ENCODE measurements at places on chromosomes 2 and 18. TPM values are rescaled to one million over a fixed set of nuclear protein-coding genes. Genes with fewer than 3 reads are reported as not detected.
A peak's percentile ranks its signal among the peaks of the same experiment; 100 is the strongest.

DNA sequence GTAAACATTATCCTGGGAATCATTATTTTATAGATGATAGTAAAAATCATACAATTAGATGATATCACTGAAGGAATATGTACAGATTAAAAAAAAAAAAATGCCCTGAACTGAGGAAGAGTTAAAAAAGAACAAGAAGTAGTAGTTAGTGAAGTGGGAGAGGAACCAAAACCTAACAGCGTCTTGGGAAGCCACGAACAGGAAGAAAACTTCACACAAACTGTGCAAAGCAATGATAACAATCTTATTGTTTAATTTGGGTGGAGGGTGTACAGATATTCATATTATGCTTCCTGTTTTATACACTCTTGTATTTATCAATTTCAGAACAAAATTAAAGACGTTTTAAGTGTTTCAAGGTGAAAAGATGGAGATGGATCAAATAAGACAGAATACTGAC lies 3.5 kb downstream of the HEATR5B start:
- no peak overlapping the region for H3K4me3 ChIP-seq
- no peaks in the 10 kb centered on the region for H3K27me3 ChIP-seq
- no peak overlapping the region for H3K27ac ChIP-seq
- H3K4me1 ChIP-seq = peaks cover 24% of the 10 kb centered on the region

- no peaks in the 10 kb centered on the region for H3K27me3 ChIP-seq
- DNase-seq = no peak
- no peak overlapping the region for H3K4me3 ChIP-seq
- no peak overlapping the region for H3K27ac ChIP-seq
- no peaks in the 10 kb centered on the region for H3K4me1 ChIP-seq
- no peaks in the 10 kb centered on the region for H3K36me3 ChIP-seq
These were observed 46.9 kb upstream of the SPATS2L start for GRCh38 chr2:200259577-200259957.

DNA sequence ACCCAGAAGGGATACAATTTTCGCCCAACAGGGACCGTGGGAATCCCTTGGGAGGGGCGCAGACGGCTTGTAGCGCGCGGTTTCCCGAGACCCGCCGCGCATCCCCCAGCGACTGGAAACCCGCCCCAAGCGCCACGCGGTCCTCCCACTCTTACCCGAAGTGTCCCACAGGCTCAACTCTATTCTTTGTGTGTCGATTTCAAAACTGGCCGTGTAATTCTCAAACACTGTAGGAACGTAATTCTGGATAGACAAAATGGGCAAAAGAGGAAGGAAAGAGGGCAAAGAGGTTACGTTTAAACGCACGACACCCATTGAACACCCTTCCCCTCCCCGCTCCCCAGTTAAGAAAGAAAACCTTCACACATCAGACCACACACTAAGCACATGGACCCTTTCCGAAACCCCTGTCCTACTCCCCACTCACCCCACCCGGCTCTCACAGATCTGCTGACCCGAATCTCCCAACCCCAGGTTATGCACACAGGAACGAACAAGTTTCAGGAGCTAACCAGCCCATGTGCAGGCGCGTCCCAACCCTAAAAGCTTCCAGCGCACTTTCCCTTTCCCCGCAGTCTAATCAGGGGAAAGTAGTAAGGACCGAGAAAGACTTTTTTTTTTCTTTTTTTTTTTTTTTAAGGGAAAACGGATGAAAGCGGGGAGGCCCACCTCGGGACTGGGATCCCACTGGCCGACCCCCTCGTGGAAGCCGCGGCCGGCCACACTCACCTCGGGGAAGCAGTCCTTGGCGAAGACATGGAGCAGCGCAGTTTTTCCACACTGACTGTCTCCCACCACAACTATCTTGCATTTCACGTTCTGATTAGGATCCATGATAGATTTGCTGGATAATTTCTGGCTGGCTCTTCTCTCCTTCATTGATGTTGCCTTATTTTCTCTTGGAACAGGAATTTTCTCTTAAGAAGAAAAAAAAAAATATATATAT lies 655 bp downstream of the RND3 start:
- DNase-seq = peak; percentile 67
- no peaks in the 10 kb centered on the region for H3K36me3 ChIP-seq
- H3K27ac ChIP-seq = peak overlapping the region; percentile 97
- peaks cover 29% of the 10 kb centered on the region for H3K4me1 ChIP-seq
- H3K4me3 ChIP-seq = peak overlapping the region; percentile 64

GRCh38 chr2:127594116-127594591 lies 51.8 kb upstream of the GPR17 start:
- H3K27me3 ChIP-seq = no peaks in the 10 kb centered on the region
- no peaks in the 10 kb centered on the region for H3K4me1 ChIP-seq
- no peak overlapping the region for H3K4me3 ChIP-seq
- no peaks in the 10 kb centered on the region for H3K36me3 ChIP-seq
- H3K27ac ChIP-seq = no peak overlapping the region

DNA sequence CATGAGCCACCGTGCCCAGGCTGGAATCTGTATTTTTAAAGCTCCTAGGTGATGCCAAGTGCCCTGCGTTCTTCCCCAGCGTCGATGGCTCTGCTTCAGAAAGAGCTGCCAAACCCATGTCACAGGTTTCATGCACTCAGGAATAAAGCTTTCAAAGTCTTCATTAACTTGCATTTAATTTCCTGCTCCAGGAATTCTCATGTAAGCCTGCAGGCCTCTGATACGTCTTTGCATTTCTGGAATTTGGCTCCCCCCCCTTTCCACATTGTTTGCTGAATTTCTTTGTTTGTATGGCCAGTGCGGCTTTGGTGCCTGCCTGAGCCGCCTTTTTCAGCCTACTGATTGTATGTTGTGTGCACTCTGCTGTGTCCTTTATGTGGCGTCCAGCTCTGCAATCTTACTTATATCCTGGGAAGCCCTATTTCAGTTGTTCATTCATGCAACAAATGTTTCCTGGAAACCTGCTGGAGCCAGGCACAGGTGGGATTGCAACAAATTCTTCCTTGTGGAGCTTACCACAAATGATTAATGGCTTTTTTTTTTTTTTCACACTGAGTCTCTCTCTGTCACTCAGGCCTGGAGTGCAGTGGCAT lies 17.9 kb upstream of the OTOF start:
- H3K4me3 ChIP-seq = no peak overlapping the region
- no peaks in the 10 kb centered on the region for H3K4me1 ChIP-seq
- no peaks in the 10 kb centered on the region for H3K36me3 ChIP-seq
- no peak for DNase-seq
- H3K27ac ChIP-seq = no peak overlapping the region

DNA sequence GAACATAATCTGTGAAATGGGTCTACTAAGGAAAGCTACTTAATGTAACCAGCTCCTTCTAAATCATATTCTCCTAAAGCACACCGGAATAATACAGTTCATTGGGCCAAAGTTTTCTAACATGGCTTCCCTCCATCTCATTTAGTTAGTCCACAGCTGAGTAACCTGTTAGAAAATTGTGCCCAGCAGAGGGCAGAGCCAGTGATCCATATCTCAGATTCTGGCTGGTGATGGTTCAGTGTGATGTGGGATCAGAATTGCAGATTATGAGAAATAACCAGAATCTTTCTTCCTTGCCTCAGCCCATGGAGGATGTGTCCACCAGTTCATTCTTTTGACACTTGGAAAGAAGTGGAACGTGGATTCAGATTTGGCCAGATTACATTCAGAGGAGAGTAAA lies 9.4 kb upstream of the CTLA4 start:
- no peaks in the 10 kb centered on the region for H3K27me3 ChIP-seq
- no peak overlapping the region for H3K27ac ChIP-seq
- H3K4me1 ChIP-seq = no peaks in the 10 kb centered on the region
- H3K36me3 ChIP-seq = no peaks in the 10 kb centered on the region
- DNase-seq = no peak

- no peaks in the 10 kb centered on the region for H3K27me3 ChIP-seq
- no peak for DNase-seq
- no peak overlapping the region for H3K27ac ChIP-seq
- no peaks in the 10 kb centered on the region for H3K36me3 ChIP-seq
These were observed 4.8 kb upstream of the PDIA6 start for GRCh38 chr2:10817413-10817812.

DNA sequence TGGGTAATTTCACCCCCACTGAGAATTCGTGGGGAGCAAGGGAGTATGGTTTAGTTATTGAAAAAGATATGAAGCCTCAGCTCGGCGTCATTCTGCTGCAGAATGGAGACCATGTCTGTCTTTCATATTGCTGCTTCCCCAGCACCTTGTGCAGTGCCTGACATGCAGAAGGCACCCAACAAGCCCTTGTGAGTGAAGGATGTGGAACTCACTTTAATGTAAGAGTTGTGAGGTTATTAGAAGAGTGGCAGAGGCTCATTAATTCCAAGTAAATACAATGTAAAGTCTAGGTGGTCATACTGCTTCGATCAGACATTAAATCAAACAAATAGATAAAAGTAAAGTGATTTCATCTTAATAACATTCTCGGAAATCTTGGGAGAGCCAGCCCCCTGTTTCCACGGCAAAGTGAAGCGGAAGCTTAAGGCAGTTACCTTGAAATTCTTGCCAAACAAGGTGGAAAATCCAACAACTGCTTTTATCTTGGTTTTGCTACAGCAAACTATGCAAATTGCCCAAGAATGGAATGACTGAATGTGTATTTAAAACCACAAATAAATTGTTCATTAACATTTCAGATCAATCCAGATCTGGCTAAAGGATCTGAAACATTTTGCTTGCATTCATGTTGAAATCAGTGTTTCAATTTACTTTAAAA lies 9.6 kb downstream of the CFAP221 start:
- H3K36me3 ChIP-seq = no peaks in the 10 kb centered on the region
- H3K4me1 ChIP-seq = no peaks in the 10 kb centered on the region
- DNase-seq = no peak

- no peaks in the 10 kb centered on the region for H3K27me3 ChIP-seq
- no peaks in the 10 kb centered on the region for H3K36me3 ChIP-seq
- H3K4me3 ChIP-seq = no peak overlapping the region
- H3K4me1 ChIP-seq = no peaks in the 10 kb centered on the region
- no peak overlapping the region for H3K27ac ChIP-seq
- no peak for DNase-seq
These were observed 71.2 kb upstream of the FSIP2 start for GRCh38 chr2:185667452-185667851.

DNA sequence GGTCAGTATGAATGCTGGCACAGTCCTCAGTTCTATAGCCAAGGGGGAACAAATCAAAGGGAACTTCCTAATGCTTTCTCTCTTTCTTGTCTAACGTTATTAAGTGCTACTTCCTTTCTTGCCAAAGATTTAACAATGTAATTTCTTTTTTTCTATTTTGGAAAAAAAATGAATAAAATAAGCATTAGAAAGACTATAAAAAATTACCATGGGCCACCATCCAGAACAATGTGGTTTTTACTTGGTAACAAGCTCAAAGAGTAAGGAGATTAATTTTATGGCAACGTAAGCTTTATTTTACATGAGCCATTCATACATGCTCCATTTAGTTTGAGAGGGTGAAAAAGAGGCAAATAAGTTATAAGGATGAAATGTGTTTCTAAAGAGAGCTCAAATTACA lies 40.1 kb downstream of the SERPINE2 start:
- no peaks in the 10 kb centered on the region for H3K27me3 ChIP-seq
- peaks cover under 1% of the 10 kb centered on the region for H3K4me1 ChIP-seq
- DNase-seq = no peak
- no peak overlapping the region for H3K4me3 ChIP-seq
- H3K27ac ChIP-seq = no peak overlapping the region

Gene EMILIN1
- 22.3 TPM for total RNA-seq

Data from right atrium auricular region (tissue), 2 donors.